ENCODE measurements at places on chromosomes 7 and 10. TPM values are rescaled to one million over a fixed set of nuclear protein-coding genes. Genes with fewer than 3 reads are reported as not detected.

DNA sequence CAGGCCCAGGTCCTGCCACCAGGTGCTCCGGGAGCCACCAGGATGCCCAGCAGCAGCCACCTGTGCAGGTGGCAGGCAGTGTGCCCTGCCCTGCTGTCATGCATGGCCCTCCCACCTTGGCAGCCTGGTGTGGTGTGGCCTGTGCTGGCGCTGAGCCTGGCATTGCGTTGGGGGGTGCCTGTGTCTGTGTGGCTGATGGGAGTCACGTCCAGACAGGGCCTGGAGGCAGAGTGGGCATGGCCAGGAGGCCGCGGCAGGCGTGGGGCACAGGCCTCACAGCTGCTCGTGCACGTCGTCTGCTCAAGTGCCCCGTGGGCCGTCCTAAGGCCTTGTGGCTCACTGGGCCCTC is 8.7 kb downstream of the TTYH3 start:
- DNase-seq, result no peak

DNA sequence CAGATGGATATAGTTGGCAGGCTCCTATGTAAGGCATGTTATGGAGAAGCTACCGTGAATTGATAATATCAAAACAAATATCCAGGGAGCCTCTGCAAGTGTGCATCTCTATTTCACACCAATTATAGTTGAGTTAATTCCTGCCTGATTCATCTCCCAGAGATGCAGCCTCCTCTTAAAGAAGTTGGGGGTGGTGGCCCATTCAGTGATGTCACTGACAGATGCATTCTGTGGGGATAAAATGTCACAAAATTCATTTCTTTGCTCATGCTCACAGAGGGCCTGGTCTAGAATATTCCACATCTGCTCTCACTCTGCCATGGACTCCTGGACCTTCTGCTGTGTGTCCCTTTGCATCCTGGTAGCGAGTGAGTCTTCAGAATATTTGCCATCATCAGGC is 189.1 kb upstream of the PRSS1 start:
- no peak for DNase-seq

GRCh38 chr10:43403911-43404703 is 4.9 kb downstream of the HNRNPF start:
- no peak for DNase-seq

- no peak for DNase-seq
Observed at GRCh38 chr10:70260259-70260658, 23.5 kb downstream of the NPFFR1 start.

- DNase-seq, result no peak
Observed at GRCh38 chr7:22842973-22843372, 20.3 kb upstream of the TOMM7 start.

DNA sequence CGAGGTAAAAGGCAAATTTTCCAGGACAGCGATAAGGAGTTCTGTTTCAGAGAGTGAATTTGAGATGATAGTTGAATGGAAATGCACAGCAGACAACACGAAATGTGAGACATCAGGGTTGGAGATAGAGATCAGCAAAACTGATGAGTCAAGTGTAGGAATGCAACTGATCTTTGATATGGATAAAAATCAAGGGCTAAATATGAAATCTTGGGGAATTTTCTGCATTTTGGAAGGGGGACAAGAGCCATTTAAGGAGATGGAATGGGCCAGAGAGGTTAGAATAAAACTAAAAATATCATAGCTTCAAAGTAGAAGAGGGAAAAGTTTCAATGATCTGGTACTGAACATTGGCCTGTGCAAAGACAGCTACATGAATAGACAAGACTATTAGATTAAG is 11.5 kb downstream of the CISD1 start:
- no peak for DNase-seq

DNA sequence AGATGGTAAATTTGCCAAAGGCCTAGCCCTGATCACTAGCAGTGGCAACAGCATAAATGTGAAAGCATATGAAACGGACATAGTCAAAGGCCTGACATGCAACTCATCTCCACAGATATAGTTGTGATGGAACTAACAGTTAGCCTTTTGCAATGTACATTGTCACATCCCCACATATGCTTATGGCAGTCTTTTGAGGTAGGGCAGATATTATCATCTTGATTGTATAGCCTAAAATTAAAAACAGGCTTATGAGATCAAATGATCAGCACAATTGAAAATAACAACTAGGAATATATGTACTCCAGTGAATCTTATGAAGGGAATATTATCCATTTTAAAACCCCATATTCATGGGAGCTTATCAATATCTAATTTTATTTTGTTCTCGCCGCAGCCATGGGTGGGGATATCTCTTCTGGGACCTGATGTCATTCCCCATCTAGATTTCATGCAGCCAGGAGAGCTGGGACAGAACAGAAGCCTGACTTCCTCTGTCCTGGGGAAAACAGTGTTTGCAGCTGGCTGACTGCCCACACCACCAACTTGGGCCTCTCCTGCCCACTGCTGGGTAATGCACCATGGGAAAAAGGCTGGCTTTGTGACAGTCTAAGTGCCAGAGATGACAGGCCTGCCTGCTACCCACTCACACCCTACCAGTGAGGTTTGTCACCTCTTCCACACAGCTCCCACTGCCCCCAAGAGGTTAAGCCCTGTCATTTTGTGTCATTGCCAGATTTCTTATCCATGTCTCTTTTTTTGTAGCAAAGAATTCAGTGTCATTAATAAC is 180.2 kb upstream of the FZD1 start:
- peak; percentile 57 for DNase-seq

DNA sequence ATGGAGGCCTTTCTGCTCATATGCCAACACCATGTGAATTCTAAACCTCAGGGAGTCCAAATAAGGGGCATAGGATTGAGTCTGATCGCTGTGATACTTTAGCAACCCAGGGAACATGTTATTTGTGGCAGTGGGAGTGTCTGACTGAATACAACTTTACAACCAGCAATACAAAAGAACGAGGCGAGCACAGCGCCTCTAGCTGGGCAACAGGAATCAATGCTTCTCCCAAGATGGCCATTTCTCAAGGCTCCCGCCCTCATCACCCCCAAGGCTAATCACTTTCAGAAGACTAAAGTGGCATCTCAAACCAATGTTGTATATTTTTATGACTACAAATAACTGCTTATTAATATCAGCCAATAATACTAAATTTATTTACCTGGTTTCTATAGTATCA is 28.1 kb downstream of the YWHAG start:
- no peak for DNase-seq

The WNT2 gene
- total RNA-seq, result 0.14 TPM

The ADAMTS14 gene
- 0.47 TPM for total RNA-seq

The FAM131B gene
- total RNA-seq, result 0.47 TPM

The KCNH2 gene
- 94.1 TPM for total RNA-seq

The ITIH5 gene
- total RNA-seq, result 10.8 TPM
